ENCODE measurements at places on chromosomes 6 and 20.

DNA sequence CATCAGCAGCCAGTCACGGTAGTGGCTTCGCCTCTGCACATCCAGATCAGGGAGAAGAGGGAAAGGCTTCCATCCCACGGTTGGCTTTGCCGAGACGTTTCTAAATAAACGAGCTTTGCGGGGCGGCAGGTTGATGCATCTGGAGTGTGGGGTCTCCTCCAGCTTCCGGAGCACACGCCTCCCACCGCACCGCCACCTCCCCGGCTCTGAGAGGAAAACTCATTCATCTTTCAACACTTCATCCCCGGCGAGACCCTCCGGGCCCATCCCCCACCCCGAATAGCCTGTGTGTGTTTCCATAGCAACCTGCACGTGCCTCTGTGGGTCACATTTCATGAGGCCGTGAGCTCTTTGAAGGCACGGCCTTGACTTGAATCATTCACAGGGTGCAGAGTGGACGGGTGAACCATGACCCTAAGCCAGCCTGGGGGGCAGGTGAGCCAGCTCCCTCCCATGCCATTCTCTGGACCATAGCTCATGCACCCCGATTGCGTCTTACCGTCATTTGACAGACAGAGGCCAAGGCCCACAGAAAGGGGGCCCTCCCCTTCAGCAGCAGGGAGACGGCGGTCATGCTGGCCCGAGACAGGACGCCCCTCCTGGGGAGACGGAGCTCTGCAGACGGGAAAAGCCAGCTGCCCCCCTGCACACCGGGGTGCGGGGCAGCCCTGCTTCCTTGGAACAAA is 16.2 kb upstream of the CHRNA4 start:
- DNase-seq, result no peak

- DNase-seq, result no peak
These were observed 148.7 kb upstream of the PHACTR3 start for GRCh38 chr20:59455402-59456341.

GRCh38 chr6:133892813-133893691 is 4.1 kb downstream of the TCF21 start:
- no peak for DNase-seq

GRCh38 chr6:170347091-170347490 is 40.5 kb downstream of the FAM120B start:
- no peak for DNase-seq

- DNase-seq, result peak; percentile 25
These were observed 69.6 kb downstream of the TBXT start for GRCh38 chr6:166097914-166098522.

DNA sequence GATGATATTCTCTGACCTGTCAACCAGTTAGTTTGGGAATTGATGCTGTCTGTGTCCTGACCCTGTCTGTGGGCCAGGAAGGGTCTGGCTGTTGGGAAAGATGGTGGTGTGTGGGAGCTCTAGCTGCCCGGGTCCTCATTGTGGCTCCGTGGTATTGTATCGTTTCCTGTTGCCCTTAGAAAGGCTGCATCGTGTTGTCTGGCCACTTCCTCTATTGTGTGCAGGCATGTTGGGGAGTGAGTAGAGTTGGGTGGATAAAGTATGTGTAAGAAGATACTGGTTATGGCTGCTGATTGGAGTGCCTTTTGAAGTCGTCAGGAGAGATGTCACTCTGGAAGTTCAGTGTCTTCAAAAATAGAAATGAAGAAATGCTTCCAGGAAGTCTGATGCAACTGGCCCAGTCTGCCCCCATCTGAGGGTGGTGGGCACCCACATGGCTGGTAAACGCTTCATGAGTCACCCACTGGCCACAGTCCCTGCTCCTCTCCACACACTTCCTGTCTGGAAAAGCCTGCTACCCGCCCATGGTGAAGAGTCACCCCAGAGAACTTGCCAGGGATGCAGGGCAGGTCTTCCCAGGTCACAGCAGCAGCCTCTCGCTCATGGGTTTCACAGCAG is 27.9 kb downstream of the PPARD start:
- no peak for DNase-seq

GRCh38 chr6:31092769-31093505 is 19.4 kb downstream of the C6orf15 start:
- DNase-seq, result no peak

GRCh38 chr20:59428441-59429205 is 128.2 kb downstream of the EDN3 start:
- no peak for DNase-seq

DNA sequence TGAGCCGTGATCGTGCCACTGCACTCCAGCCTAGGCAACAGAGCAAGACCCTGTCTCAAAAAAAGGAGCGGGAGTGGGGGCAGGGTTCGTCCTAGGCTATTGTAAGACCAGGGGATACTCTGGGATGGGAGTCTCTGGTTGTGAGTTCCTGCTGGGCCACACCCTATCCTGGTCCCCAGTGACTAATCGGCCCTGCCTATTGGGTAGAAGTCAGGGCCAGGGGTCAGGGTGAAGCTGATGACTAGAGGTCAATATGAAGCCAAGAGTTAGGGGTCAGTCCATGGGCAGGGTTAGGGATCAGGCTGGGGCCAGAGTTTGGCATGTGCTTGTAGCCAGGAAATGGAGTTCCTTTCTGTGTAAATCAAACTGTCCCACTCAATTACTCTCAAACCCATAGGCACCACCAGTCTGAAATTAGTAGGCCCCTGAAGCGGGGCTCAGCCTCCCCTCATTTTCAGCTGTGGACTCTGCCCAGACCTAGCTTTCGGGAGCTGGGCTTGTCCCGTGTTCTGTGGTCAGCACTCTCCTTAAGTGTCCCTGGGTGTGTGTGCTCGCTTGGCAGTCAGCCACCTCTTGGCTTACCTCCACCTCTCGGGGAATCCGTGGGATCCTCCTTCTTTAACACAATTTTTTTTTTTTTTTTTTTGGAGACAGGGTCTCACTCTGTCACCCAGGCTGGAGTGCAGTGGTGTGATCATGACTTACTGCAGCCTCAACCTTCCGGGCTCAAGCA is 1.8 kb downstream of the HSPA12B start:
- no peak for DNase-seq

DNA sequence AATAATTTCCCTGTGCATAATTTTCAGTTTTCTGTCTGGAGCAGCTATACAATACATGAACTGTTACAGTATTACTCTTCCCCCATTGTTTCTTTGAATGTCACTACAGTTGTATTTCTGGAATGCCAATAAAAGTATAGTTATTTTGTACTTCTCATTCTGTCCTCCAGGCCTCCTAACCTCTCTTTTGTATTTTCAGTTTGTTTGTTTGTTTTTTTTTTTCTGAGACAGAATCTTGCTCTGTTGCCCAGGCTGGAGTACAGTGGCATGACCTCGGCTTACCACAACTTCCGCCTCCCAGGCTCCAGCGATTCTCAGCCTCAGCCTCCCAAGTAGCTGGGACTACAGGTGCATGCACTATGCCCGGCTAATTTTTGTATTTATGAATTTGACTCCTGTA is 16.8 kb upstream of the ARID1B start:
- no peak for DNase-seq

DNA sequence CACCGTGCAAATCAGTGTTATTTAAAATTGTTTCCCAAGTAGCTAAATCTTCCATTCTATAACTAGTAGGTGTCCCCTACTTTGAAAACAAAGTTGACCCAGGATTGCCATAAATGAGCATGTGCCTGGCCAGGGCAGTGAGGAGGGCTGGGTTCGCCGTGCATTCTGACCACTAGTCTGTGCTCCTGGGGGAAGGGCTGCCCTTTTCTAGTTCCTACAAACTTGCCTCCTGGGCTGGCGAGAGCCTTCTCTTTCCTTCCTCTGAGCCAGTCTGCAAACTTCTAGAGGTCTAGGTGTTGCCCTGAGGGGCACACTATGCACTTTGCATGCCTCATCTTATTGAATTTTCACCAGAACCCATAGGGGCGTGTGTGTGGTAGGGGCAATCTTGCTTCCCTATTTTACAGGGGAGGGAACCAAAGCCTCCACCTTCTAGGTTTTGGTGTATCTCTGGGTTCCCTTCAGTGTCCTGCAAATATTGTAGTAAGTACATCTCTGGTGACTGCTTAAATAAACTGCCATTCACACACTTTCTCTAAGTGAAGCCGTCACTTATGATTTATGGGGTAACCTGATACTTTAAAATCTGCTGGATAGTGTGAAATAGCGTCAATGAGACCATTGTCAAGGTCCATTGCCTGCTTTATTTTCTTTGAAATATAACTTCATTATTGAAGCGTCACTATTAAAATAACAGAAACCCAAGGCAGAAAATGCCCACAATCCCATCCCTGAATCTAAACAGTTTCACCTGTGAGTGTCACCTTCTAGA is 42.2 kb downstream of the CDH26 start:
- no peak for DNase-seq

DNA sequence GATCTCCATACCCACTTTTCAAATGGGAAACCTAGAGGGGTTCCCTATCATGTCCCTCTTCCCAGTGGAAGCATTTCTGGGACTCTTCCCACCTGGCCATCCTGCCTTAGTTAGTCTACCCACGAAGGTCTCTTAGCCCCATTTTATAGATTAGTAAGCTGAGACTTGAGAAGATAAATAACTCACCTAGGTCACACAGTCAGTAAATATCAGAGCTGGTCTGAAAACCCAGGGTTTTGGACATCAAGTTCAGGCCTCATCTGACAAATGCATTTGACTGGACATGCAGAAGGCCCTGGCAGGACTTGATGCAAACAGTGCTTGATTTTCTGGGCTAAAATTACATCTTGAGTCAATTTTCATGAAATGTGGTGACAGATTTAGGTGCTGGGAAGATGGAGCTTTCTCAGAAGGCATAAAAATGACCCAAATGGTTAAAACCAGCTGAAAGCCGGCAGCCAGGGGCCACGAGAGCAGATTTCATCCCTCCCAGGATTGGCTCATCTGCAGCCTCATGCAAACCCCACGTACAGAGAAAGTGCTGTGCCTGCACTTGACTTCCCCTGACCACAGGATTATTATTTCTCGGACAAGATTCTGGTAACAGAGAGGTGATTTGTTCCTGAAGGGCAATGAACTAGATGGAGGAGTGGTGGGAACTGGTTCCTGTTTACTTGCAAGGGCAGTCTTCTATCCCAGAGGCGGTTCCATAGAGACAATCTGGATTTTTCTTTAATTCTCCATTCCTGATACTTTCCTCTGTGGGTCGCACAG is 23.1 kb downstream of the CPNE5 start:
- no peak for DNase-seq

DNA sequence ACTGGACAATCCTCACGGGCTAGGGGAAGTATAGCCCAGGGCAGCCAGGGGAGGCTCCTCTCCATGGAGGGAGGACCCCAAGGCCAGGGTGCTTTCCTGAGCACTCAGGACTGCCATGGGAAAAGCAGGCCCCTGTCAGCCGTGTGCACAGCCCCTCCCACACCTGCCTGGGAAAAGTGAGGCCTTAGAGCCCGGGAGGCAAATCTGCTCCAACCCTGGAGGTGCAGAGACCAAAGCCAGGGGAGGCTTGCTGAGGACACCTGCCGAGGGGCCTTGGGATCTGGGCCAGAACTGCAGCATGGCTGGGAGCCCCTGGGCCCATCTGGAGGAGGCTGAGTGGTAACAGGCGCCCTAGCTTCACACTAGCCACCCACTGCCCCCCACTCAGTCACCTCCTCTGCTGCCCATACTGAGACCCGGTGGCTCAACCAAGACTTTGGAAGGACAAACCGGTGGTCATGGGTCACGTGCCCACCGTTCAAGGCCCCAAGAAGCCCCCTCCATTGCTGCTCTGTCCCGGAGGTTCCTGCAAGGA is 55.2 kb downstream of the YTHDF1 start:
- DNase-seq, result no peak

- DNase-seq, result no peak
These were observed 54.6 kb downstream of the QRSL1 start for GRCh38 chr6:106684011-106684410.

DNA sequence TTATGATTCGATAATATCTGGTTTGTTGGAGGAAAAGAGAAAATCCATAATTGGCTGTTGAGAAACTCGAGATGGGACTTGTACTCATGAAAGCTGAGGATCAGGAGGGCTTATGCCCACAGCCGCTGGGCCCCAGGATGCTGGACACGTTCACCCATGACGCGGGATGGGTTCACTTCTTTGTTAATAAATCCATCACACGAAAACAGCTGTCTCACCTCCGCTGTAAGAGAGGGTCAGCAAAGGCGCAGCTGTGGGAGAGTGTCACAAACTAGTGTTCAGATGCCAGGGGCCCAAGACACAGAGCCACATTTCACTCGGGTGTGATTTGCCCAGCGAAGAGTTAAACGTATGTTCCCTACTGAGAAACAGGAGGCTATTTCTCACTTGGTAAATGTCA is 315.1 kb downstream of the THBS2 start:
- DNase-seq, result no peak

- DNase-seq, result no peak
These were observed 15.7 kb downstream of the ATG5 start for GRCh38 chr6:106309766-106310373.

- peak; percentile 41 for DNase-seq
These were observed 83.1 kb downstream of the IRF4 start for GRCh38 chr6:474453-475185.

GRCh38 chr6:150229436-150230163 is 86.8 kb downstream of the PPP1R14C start:
- no peak for DNase-seq

Measured in activated CD4-positive, alpha-beta T cell treated with anti-CD3 and anti-CD28 coated beads, Interleukin-2, amount 50 U/mL, for 24 hours (primary cell).